ENCODE measurements at places on chromosomes 4 and X. TPM values are rescaled to one million over a fixed set of nuclear protein-coding genes. Genes with fewer than 3 reads are reported as not detected.

DNA sequence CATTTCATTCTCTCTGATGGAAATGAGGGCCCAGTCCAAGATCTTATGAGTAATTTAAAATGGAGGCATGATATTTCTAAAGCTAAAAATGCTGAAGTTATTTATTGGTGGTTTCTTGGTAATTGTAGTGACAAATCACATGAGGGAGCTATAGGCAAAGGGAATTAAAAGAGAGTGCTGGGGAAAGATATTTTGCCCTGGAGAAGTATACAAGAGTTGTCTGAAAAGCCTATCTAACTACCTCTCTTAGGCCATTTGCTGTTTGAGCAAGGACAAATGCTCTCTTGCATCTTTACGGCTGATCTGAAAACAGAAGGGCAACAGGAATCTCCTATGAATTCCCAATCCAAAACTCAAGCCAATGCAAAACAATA is 89.4 kb downstream of the FMR1NB start:
- DNase-seq = no peak

DNA sequence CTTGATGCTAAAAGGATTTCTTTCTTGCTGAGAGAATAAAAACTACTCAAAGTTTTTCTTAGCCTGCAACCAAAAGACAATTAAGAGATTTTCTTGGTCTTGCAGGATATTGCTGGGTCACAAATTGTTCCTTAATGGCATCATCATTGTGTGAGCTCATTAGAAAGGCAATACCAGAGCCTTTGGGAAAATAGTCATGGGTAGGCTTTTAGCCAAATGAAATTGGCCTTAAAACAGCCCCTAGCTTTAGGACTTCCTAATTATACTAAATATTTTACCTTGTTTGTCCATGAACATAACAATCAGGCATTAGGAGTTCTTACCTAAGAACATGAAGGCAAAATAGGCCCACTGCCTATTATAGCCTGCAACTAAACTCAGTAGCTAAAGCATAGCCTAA is 10.4 kb upstream of the FAM13A start:
- DNase-seq = peak; percentile 53

HSD17B10 gene
- total RNA-seq = 190 TPM

NBDY gene
- total RNA-seq = 7.1 TPM

FTSJ1 gene
- 64.6 TPM for total RNA-seq

DRD5 gene
- not detected for total RNA-seq

TMSB15A gene
- total RNA-seq = 2.1 TPM

CSN1S1 gene
- not detected for total RNA-seq
